ENCODE measurements at places on chromosomes 2 and 18.

DNA sequence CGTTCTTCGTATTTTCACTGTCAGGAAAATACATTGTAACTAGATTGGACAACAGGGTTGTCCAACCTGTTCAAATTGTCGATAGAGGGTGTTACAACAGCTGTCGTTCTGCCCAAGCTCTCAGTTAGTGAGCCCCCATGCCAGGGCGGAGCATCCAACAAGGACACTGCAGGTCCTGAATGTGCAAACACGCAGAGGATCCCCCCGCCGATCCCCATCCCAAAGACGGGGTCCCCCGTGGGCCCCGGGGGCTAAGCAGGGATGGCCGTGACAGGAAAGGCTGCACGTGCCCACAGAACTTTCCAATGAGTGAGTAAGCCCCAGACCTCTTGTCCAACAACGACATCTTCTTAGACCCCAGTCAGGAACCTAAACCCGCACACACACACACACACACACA, 140.8 kb downstream of the PXDN start:
- no peak for DNase-seq

DNA sequence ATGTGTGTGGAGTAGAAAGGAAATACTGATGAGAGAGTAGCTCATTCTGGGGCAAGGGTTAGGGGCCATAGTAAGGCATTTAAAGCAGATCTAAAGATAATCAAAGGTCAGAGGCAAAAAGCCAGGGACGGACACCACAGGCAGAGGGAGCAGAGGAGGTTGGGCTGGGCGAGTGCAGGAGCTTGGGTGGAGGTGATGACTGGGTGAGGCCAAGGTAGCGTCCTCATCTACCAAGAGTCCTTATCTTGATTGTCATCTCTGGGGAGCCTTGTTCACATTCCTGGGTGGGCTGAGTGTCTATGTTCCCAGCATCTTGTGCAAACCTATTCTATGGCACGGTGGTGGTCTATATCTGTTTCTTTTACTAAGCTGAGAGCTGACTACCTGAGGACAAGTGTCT, 26.1 kb upstream of the SAG start:
- no peak for DNase-seq

GRCh38 chr2:216317831-216318520, 54.3 kb downstream of the MARCHF4 start:
- DNase-seq: no peak

DNA sequence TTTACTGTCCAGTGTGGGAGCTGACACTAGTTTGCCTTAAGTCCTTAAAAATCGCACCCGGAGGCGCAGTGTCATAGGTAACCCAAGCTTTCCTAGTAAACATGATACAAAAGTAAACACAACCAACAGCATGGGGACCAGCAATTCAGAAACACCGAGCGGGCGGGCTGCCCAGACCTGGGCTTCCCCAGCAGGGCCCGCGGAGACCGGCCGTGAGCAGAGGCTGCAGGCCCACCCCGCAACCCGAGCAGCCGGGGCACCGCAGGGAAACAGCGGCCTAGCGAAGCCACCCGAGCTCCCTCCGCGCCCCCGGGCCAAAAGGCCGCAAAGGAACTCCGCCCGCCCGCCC, 296 bp downstream of the TTC21B start:
- no peak for DNase-seq

- no peak for DNase-seq
Observed at GRCh38 chr18:25825056-25825455, 265.4 kb downstream of the SS18 start.

GRCh38 chr2:229784791-229785190, 70.4 kb upstream of the DNER start:
- DNase-seq: no peak

DNA sequence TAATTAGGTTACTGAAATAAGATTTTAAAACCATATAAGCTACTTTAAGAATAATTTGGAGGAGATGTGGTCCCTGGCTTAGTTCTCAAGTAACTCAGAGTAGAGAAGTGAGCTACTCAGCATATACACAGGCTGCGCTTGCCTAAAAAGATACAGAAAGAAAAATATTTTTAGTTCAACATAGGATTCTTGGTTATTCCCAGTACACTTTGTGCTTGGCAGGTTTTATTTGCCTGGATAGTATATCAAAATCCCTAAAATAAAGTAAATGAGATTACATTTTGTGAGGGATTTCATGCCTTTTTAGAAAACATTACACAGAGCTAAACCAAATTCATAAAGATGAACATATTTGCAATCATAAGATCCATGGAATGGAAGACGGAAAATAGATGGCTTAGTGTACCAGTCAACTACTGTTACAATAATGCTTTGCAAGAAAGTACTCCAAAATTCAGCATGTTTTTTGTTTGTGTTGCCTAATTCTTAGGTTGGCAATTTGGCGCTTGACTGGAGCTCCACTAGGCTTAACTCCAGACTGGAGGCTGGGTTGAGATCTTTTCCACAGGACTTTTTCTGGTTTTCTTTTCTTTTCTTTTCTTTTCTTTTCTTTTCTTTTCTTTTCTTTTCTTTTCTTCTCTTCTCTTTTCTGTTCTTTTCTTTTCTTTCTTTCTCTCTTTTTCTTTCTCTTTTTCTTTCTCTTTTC, 600.5 kb upstream of the SYT4 start:
- DNase-seq: no peak

GRCh38 chr2:34570266-34570872, 971.3 kb upstream of the FAM98A start:
- no peak for DNase-seq

GRCh38 chr2:26628561-26629345, 12.4 kb downstream of the CIB4 start:
- no peak for DNase-seq

GRCh38 chr2:111208639-111209038, 87.9 kb downstream of the BCL2L11 start:
- DNase-seq: no peak

DNA sequence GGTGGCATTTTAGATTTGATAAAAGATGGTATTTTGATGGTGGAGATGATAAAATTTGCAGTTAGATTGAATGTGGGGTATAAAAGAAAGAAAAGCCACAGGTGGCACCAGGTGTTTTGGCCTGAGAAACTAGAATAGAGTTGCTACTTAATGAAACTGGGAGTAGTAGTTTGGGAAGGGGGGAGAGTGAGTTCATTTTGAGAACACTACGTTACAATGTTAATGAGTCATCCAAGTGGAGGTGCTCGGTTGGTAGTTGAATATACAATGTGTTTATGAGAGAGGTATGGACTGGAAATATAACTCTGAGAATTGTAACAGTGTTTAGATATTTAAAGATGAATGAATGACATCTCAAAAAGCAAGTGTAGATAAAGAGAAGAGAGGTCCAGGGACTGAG, 26.4 kb downstream of the EPG5 start:
- DNase-seq: no peak

- no peak for DNase-seq
Observed at GRCh38 chr18:22349317-22349898, 68.3 kb downstream of the CTAGE1 start.

- no peak for DNase-seq
Observed at GRCh38 chr2:215554689-215555498, 119.0 kb upstream of the FN1 start.

DNA sequence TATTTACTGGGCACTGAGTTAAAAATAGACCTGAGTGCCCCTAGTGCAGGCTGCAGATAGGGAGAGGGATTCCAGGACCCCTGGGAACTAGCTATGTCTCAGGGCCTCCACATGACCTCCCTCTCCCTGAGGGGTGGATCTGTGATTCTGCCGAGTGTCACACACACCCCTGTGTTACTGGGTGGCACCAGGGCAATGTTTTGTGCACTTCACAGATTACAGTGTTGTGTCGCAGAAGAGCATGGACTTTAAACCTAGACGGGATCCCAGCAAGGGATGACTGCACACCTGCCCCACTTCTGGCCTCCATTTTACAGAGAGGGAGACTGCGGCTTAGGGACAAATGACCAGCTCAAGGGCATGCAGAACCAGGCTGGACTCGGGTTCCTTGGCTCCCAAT, 65.6 kb downstream of the ZFP36L2 start:
- DNase-seq: no peak

GRCh38 chr18:54388203-54389142, 30.8 kb downstream of the C18orf54 start:
- no peak for DNase-seq

- no peak for DNase-seq
Observed at GRCh38 chr2:35410431-35411061, 945.0 kb upstream of the CRIM1 start.

GRCh38 chr2:43685357-43685756, 9.1 kb upstream of the C1GALT1C1L start:
- no peak for DNase-seq

GRCh38 chr2:109644571-109645275, 30.6 kb downstream of the SOWAHC start:
- DNase-seq: no peak

- DNase-seq: no peak
Observed at GRCh38 chr2:62305421-62306176, 109.7 kb downstream of the B3GNT2 start.

GRCh38 chr2:84033347-84033974, 425.6 kb downstream of the SUCLG1 start:
- DNase-seq: no peak

DNA sequence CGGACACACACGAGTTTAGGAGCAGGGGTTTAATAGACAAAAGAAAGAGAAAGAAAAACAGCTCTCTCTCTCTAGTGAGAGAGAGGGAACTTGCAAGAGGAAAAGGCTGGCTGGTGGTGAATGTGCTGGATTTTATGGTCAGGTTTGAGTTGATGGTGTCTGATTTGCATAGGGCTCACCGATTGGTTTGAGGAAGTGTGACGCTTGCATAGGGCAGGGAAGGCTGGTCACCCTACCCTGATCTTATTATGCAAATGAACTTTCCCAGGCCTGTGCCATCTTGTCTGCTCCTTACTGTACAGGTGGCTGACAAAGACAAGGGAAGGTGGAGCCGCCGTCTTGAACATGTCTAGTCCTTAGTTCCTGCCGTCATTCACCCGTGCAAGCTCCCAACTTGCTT, 408.9 kb downstream of the RIT2 start:
- no peak for DNase-seq

DNA sequence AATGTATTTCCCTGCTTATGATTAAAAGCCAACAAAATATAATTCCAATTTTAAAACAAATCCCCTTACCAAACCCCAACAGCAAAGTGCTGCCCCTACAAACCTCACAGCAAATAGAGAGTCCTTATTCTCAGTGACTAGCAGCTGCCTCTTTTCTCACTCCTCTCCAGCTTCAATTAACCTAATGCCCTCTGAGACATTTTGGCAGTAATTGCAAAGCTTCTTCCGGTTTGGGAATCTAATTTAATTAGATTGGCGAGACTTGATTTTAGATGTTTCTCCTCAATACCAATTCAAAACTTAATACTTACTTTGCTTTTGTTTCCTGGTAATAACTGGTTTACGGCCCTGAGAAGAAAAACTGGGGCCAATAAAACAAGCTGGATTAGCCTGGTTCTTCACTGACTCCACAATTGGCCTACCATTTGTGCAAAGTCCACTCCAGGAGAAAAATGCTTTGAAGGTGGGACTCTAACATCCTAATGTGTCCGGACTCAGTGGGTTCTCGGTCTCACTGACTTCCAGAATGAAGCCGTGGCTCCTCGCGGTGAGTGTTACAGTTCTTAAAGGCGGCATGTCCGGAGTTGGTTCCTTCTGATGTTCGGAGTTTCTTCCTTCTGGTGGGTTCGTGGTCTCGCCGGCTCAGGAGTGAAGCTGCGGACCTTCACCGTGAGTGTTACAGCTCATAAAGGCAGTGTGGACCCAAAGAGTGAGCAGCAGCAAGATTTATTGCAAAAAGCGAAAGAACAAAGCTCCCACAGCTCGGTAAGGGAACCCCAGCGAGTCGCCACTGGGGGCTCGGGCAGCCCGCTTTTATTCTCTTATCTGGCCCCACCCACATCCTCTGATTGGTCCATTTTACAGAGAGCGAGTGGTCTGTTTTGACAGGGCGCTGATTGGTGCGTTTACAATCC, 52.8 kb downstream of the SLC35F5 start:
- no peak for DNase-seq

DNA sequence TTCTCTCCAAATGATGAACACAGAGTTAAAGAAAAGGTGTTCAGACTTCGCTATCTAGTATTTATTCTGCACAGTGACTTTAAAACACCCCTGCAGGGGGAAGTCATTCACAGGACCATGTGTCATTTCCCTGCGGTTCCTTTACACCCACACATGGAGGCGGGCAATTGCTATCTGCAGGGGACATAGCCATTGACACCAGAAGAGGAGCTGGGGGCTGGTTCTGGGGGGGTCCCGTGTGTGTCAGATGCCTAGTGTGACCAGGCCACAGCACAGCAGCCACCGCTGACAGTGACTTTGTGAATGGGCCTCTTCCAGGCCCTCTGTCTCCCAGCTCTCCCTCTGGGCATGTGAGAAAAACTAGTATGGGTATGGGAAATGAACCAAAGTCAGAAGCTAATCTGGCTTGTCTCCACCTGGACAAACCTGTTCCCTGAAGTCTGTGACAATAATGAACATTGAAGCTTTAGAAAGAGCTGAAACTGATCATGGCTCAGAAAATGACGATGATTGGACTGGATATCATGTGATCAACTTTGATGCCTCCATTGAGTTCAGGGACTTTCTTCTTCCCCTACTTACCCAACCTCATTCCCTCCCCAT, 7.5 kb upstream of the GBX2 start:
- DNase-seq: no peak

DNA sequence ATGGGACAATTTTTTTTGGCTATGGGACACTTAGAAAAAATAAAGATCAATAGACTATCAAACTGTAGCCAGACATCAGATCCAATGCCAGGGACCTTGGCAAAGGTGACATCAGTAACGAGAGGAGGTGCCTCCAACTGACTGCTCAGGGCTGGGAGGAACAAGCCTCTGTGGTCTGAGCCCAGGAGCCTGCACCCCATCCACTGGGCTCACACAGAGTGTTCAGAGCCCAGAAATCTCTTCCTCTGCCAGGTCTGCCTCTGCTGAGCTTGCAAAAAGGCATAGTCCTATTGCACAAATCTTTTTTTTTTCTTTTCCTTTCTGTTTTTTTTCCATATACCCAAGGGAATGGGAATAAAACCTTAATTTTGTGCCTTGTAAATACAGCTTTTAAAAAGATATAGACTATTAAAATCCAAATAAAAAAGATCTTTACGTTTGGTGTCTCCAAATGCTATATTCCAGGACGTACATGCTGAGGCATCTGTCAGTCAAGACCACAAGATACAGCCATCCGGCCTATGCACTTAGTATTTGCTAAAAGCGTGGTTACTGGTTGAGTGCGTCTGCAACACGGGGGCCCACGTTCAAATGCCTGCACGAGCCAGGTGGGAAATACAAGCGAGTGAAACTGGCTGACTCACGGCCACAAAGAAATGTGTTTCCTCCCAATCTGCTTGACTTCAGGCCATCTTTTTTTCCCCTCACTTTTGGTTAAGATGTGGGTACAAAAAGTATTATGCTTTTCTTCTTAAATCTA, 7.8 kb upstream of the ARHGAP25 start:
- DNase-seq: no peak

- DNase-seq: no peak
Observed at GRCh38 chr2:35228584-35228983, 1127.0 kb upstream of the CRIM1 start.

GRCh38 chr18:4125627-4126230, 329.4 kb downstream of the DLGAP1 start:
- DNase-seq: no peak

GRCh38 chr2:61722800-61723199, 131.1 kb downstream of the FAM161A start:
- DNase-seq: no peak

All from GOT3 (cell line).